ENCODE measurements at places on chromosomes 13 and 19.
A peak's percentile ranks its signal among the peaks of the same experiment; 100 is the strongest.

- no peak for DNase-seq
Observed at GRCh38 chr19:2848616-2849015, 7.3 kb downstream of the ZNF555 start.

DNA sequence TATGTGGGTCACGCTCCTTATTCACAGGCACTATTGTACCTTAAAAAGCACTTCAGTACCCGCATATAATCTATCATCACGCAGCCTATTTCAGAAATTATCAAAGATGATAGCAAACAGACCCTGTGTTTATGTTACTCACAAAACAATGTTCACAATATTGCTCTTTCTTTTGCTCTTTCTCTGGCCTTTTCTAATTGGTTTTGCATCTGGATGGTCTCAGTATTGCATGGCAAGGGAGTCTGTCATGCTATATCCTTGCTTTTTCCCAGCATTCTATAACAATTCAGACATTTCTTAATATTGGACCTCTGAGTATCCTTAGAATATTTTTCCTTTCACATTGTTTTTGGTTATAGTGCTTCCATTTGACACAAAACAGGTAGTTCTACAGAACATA is 541.8 kb upstream of the KLF12 start:
- no peak for DNase-seq

GRCh38 chr13:112454648-112455334 is 78.6 kb downstream of the SPACA7 start:
- DNase-seq, result no peak

DNA sequence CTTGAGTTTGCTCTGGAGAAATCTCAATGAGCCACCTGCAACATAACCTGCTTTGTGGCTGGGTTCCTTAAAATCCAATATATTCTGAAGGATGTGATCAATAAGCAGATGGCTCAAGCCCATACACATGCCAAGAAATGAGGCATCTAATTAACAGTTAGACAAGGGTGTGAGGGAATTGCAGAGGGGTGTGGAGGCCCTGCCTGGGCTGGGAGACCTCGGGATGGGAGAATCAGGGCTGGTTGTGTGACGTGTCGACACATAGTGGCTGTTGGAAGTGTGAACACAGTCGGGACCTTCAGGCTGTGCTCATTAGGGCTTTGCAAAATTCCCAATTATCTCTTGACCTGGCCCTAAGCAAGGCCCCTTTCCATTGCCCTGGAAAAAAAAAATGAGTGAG is 362.0 kb upstream of the TMTC4 start:
- no peak for DNase-seq

DNA sequence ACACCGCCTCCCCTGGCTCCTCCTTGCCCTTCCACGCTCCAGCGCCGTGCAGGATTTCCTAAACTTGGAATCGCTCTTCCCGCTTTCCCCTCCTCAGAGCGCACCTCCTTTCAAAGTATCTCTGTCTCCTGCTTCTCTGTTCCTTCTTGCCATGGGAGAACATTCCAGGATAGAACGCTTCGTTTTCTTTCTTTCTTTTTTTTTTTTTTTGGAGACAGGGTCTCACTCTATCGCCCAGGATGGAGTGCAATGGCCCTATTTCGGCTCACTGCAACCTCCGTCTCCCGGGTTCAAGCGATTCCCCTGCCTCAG is 574 bp upstream of the XPO4 start:
- no peak for DNase-seq

DNA sequence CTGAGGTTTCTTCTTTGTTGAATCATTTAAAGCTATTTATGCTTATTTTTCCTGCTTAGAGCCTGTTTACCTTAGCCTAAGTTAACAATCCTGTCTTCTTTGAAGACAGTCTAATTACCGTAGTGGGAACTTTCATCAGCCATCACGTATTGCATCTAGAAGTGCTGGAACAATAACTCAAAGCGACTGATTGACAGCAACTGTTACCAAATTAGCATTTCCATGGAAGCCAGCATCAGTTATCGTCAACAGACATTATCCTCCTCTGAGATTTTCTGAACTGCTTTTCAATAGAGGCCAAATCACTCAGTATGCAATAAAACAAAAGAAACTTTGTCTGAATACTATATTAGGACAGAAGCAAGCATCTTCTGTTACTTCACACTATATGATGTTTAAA is 433.3 kb upstream of the SLITRK1 start:
- DNase-seq, result no peak

- DNase-seq, result peak; percentile 65
Observed at GRCh38 chr19:45171211-45171623, 6.8 kb downstream of the TRAPPC6A start.

DNA sequence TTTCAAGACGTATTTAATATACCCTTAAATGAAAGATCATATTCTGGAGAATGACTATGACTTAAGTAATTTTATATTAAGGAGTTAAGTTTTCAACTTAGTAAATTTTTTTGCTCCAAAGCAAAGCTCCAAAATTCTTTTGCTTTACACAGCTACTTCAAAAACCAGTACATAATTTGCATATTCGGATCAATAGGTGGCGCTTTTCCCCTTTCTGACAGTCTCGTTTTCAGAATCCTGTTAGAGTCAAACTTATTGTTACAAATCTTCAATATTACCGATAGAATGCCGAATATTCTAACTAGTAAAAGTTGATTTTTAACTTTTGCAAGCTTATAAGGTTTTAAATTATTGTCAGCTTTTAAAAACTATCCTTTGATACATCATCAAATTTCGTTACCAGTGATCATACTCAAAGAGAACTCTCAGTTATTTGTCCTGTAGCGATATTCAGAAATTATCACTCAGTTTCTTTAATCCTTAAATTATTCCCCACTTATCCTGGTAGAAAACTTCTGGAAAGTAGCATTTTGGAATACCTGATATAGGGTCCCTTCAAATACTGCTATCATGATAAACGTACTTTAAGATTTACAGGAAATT is 852.7 kb upstream of the KLHL1 start:
- DNase-seq, result peak; percentile 20

DNA sequence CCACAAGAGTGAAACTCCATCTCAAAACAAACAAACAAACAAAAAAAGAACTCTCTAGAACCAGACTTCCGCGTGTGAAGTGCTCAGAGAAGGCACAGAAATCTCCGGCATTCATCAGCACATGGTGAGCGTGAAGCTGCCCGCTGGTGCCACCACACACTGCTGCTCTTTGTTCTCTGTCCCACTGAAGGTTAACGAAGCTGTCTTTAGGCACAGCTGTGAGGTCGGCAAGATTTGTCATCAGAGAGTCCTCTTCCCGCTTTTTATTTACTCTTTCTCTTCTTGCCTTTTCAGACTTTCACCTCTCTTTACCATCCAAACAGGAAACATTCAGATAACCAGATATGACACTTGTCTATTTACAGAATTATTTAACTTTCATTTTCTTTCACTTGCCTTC is 115.2 kb upstream of the ARGLU1 start:
- no peak for DNase-seq

- DNase-seq, result peak; percentile 77
Observed at GRCh38 chr19:4576016-4576933, 16.8 kb upstream of the SEMA6B start.

- no peak for DNase-seq
Observed at GRCh38 chr13:75774176-75774575, 138.0 kb downstream of the LMO7 start.

GRCh38 chr19:40264314-40265054 is 20.7 kb downstream of the AKT2 start:
- no peak for DNase-seq

- no peak for DNase-seq
Observed at GRCh38 chr19:4376991-4377781, 23.2 kb downstream of the SH3GL1 start.

- no peak for DNase-seq
Observed at GRCh38 chr13:28459911-28460310, 35.0 kb downstream of the FLT1 start.

DNA sequence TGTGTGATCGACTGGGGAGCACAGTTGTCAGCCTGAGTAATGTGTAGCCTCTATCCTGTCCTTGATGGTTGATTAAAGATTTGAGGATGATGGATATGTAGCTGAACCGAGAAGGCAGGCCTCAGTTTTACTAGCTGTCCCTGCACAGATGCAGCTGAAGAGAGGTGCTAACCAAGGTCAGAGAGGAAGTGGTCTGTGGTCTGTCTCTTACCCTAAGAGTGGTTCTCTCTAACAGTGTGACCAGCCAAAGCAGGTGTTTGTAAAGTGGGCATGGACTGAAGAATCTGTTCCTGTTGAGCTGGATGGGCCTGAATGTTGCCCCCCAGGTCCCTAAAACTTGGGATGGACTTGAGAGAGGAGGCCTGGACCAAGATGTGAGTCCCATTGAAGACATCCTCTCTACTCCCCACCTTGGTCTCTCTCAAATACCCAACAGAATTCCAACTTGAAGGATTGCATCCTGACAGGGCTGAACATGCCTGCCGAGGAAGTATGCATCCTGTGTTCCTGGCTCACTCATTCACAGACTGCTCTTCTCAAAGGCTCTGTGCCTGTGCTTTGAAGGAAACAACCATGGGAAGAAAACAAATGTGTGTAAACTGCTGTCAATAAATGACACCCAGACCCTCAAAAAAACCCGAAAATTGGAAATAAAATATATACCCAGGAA is 223.8 kb downstream of the MAB21L1 start:
- peak; percentile 3 for DNase-seq

DNA sequence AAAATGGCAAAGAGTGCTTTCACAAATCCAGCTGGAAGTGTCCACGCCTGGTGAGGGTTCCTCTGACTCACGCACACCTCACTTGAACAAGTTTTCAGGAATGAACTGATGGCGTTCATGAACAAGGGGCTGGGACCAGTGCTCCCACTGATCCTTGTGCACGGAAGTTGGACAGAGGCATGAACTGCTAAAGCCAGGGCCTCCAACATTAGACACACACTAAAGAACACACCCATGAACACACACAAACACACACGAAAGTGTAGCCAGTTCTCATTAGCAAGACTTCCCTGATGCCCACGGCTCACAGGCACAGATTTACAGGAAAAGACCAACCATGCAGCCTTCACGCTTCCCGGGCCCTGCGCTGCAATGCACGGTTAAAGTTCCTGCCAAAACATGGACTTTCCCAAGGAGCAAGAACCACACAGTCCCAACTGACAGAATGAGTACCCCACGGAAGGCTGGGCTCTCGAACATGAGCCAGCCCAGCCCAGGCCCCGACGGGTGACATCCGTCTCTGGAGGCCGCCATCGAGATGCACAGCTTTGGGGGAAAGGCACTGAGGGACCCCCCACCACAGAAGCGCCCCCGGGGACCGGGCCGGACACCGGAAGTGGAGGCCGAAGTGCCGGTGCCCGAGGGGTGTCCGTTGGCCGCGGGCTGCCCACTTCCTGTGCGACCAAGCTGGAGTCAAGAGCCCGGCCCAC is 808 bp downstream of the DNMT1 start:
- peak; percentile 18 for DNase-seq

DNA sequence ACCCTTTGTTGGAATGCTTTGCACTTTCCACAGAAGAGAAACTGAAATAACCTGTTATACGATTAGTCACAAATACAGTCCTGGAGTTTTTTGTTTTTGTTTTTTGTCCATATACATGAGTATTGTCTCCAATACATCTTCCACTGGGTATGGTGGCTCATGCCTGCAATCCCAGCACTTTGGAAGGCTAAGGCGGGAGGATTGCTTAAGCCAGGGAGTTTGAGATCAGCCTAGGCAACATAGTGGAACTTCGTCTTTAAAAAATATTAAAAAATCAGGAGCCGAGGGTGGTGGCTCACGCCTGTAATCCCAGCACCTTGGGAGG is 25.0 kb downstream of the AP2S1 start:
- DNase-seq, result no peak

DNA sequence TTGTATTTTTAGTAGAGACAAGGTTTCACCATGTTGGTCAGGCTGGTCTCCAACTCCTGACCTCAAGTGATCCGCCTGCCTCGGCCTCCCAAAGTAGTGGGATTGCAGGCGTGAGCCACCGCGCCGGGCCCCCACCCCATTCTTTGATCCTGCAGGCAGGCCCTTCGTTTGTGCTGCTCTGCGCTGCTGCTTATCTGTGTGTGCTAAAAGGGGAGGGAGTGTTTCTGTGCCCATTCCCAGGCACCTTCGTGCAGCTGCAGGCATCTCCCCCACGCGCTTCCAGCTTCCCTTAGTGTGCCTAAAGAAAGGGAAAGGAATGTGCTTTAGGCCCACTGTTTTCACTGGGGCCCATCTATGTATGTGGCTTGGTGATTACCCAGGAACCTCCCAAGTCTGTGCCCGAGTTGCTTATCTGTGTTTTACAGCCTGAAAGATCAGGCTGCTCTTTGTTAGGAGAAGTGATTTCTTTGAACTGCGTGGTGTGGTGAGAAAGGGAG is 27.2 kb downstream of the EPN1 start:
- no peak for DNase-seq

- DNase-seq, result no peak
Observed at GRCh38 chr13:23766939-23767338, 122.3 kb downstream of the MIPEP start.

DNA sequence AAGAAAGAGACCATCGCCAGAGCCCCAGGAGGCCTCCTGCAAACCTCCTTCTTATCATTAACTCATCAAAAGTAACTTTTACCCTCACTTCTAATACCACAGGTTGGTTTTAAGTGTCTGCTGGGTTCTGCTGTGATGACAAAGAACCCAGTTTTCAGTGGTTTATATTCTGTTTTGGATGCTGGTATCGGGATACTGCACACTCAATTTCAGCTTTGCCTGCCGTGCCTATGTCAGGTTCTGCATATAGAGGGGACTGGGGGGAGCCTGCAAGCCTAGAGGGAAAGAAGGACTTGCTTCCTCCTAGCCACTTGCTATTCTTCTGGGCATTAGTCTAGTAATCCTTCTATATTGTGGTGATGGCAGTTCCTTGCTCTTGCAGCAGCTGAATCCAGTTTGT is 242.4 kb downstream of the KCNRG start:
- peak; percentile 45 for DNase-seq

DNA sequence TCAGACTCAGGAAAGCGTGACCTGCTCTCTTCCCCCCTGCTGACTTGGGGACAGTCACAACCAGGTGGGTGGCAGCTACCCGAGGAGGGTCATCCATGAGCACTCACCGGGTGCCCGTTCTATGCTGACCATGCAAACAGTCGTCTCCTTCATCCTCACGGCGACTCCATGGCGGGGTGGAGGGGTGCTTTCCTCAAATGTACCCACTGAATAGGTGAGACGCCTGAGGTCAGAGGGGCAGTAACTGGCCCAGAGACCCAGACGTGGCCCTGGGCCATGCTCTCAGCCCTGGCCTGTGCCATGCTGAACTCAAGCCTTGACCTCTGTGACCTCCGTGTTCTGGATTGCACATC is 59.2 kb upstream of the TPM4 start:
- no peak for DNase-seq

DNA sequence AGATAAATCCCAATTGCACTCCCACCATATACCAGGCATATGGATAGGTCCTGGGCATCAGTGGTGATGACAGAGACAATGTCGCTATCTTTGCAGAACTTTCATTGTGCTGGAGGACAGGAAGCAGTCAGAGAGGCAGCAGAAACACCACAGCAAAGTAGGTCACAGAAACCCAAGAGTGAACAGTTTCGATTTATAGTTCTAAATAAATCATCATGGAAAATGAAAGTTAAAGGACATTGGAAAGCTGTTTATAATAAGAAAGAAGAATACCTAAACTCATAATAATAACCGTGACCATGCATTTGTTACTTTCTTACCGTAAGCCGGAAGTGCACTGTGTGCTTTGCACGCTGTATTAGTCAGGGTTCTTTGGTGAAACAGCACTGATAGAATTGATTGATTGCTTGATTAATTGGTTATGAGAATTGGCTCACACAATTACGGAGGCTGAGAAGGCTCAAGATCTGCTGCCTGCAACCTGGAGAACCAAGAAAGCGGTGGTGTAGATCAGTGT is 38.9 kb downstream of the ALOX5AP start:
- peak; percentile 62 for DNase-seq

- peak; percentile 38 for DNase-seq
Observed at GRCh38 chr19:14073925-14074838, 1.6 kb downstream of the MISP3 start.

GRCh38 chr13:71589032-71589431 is 278.0 kb downstream of the DACH1 start:
- DNase-seq, result no peak

Measured in activated CD4-positive, alpha-beta T cell treated with anti-CD3 and anti-CD28 coated beads, Interleukin-2, Interleukin-6, amounts not matched to agents 100 ng/mL and 50 ng/mL, durations not matched to agents 16 hours and 8 hours (primary cell).